ENCODE measurements at places on chromosomes 7 and 10. TPM values are rescaled to one million over a fixed set of nuclear protein-coding genes. Genes with fewer than 3 reads are reported as not detected.

RET gene
- 7.9 TPM for total RNA-seq

MUC3A gene
- total RNA-seq = 0.49 TPM

CDHR1 gene
- 6.4 TPM for total RNA-seq

CCL24 gene
- not detected for total RNA-seq

PON3 gene
- 3.9 TPM for total RNA-seq

FKBP6 gene
- not detected for total RNA-seq

PPP1R3A gene
- not detected for total RNA-seq

DNA sequence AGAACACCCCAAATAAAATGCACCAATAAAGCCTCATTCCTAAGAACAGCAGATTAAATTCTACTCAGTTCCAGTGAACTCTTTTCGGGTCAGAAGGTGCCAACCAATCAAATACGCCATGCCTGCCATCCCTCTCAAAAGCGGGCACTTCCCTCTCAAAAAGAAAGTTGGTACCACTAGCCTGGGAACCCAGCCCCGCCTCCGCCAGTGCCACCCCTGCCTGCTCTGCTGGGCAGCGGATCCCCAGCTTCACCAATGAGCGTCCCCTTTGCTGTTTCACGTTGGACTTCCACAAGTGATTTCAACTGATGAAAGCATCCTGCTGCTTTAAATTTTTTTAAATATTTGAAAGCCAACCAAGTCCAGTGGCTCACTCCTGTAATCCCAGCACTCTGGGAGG, 33.2 kb upstream of the PROSER2 start:
- H3K4me1 ChIP-seq = no peaks in the 10 kb centered on the region
- no peaks in the 10 kb centered on the region for H3K27me3 ChIP-seq
- H3K27ac ChIP-seq = no peak overlapping the region
- H3K36me3 ChIP-seq = no peaks in the 10 kb centered on the region
- H3K4me3 ChIP-seq = no peak overlapping the region

- H3K4me1 ChIP-seq = peaks cover 23% of the 10 kb centered on the region
- no peak for DNase-seq
- peak overlapping the region; percentile 85 for H3K4me3 ChIP-seq
- H3K27me3 ChIP-seq = no peaks in the 10 kb centered on the region
- H3K36me3 ChIP-seq = no peaks in the 10 kb centered on the region
These were observed 846 bp downstream of the DNAJC1 start for GRCh38 chr10:22002591-22003176.

- DNase-seq = no peak
- H3K4me3 ChIP-seq = no peak overlapping the region
- H3K36me3 ChIP-seq = no peaks in the 10 kb centered on the region
These were observed 48.2 kb downstream of the SMURF1 start for GRCh38 chr7:99095698-99096097.

- no peak overlapping the region for H3K4me3 ChIP-seq
- H3K36me3 ChIP-seq = no peaks in the 10 kb centered on the region
- H3K4me1 ChIP-seq = no peaks in the 10 kb centered on the region
- no peak overlapping the region for H3K27ac ChIP-seq
These were observed 64.4 kb upstream of the RSBN1L start for GRCh38 chr7:77631820-77632219.

GRCh38 chr10:112605063-112605462, 158.0 kb downstream of the VTI1A start:
- no peaks in the 10 kb centered on the region for H3K36me3 ChIP-seq
- DNase-seq = no peak
- no peak overlapping the region for H3K27ac ChIP-seq
- H3K27me3 ChIP-seq = no peaks in the 10 kb centered on the region
- no peaks in the 10 kb centered on the region for H3K4me1 ChIP-seq

GRCh38 chr10:110175406-110175805, 32.0 kb upstream of the MXI1 start:
- peak; percentile 52 for DNase-seq
- H3K27me3 ChIP-seq = no peaks in the 10 kb centered on the region
- H3K4me3 ChIP-seq = no peak overlapping the region
- H3K27ac ChIP-seq = no peak overlapping the region

GRCh38 chr10:73772281-73773151, 9.3 kb upstream of the CHCHD1 start:
- no peaks in the 10 kb centered on the region for H3K36me3 ChIP-seq
- H3K27ac ChIP-seq = peak overlapping the region; percentile 95
- H3K4me3 ChIP-seq = peak overlapping the region; percentile 79
- no peaks in the 10 kb centered on the region for H3K27me3 ChIP-seq

DNA sequence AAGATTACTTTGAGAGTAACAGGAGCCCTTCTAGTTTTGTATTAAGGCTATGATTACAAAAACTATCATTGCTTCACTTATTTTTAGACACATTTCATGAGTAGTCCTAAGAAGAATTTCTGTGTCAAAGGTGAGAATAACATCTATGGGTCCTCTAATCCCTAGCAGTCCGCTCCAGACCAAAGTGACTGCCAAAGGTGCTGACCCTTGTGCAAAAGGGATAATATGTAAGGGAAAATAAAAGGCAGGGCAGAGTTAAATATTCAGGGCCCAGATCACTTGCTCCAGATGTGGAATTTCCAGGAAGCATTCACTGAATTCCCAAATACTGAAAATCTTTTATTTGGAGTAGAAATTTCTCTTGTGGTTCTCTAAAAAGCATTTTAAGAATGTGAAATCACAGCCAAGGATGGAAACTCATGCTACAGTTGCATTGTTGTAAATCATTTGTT, 29.3 kb downstream of the RHOBTB1 start:
- no peaks in the 10 kb centered on the region for H3K27me3 ChIP-seq
- H3K4me3 ChIP-seq = no peak overlapping the region
- no peaks in the 10 kb centered on the region for H3K36me3 ChIP-seq
- DNase-seq = no peak
- peaks cover 10% of the 10 kb centered on the region for H3K4me1 ChIP-seq

DNA sequence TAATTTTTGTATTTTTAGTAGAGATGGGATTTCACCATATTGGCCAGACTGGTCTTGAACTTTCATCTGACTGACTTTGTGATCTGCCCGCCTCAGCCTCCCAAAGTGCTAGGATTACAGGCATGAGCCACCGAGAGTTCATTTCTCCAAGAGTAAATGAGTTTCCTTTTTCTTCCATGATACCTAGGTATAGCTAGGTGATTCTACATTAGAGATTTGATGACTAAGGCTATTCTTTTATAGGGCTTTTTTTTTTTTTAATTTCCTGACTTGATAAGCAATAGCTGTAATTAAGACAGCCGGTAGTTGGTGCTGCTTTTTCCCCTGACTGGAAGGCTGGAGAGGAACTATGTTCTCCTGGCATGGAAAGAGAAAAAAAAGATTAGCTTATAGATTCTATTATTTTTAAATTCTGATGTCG, 3.3 kb downstream of the PTPN12 start:
- no peak overlapping the region for H3K27ac ChIP-seq
- H3K27me3 ChIP-seq = no peaks in the 10 kb centered on the region
- no peak overlapping the region for H3K4me3 ChIP-seq
- no peak for DNase-seq
- H3K4me1 ChIP-seq = peaks cover 59% of the 10 kb centered on the region

DNA sequence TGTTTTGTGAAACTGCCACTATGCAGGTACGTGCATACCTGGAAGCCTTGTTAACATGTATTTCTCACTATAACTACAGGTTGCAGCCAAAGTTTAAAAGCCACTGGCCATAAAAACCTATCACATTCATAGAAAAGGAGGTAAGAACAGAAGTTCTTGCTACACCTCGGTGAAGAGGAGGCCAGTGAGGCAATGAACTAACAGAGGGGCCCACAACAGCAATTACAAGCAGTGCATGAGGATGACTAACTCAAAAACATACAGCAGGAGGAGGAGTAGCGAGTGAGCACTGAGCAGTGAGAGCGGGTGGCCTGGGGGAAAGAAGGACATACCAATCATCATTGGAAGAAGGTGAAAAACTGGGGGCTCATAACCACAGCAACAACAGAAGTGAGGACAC, 51.6 kb downstream of the NUDCD3 start:
- no peaks in the 10 kb centered on the region for H3K27me3 ChIP-seq
- no peaks in the 10 kb centered on the region for H3K36me3 ChIP-seq
- peaks cover 8% of the 10 kb centered on the region for H3K4me1 ChIP-seq
- H3K4me3 ChIP-seq = no peak overlapping the region

- no peak overlapping the region for H3K4me3 ChIP-seq
- H3K27me3 ChIP-seq = no peaks in the 10 kb centered on the region
- no peak overlapping the region for H3K27ac ChIP-seq
- no peaks in the 10 kb centered on the region for H3K36me3 ChIP-seq
- peaks cover 22% of the 10 kb centered on the region for H3K4me1 ChIP-seq
These were observed 240.8 kb downstream of the ELFN1 start for GRCh38 chr7:1910827-1911226.

GRCh38 chr7:124813994-124814798, 48.6 kb upstream of the GPR37 start:
- no peaks in the 10 kb centered on the region for H3K36me3 ChIP-seq
- no peaks in the 10 kb centered on the region for H3K27me3 ChIP-seq
- no peak overlapping the region for H3K27ac ChIP-seq
- no peak for DNase-seq
- H3K4me1 ChIP-seq = no peaks in the 10 kb centered on the region

DNA sequence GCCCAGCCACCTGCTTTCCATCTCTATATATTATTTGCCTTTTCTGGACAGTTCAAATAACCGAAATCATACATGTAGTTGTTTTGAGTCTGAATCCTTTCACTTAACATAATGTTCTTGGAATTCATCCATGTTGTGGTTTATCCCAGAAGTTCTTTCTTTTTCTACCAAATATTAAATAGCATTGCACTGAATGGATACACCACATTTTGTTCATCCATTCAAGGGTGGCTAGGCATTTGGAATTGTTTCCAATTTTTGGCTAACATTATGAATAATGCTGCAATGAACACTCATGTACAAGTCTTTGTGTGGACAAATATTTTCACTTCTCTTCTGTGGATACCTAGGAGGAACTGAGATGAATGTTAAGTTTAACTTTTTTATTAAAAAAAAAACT, 18.0 kb downstream of the DNAJC1 start:
- H3K36me3 ChIP-seq = no peaks in the 10 kb centered on the region
- H3K27me3 ChIP-seq = no peaks in the 10 kb centered on the region
- H3K4me1 ChIP-seq = no peaks in the 10 kb centered on the region
- DNase-seq = no peak
- no peak overlapping the region for H3K4me3 ChIP-seq

- no peak overlapping the region for H3K27ac ChIP-seq
- H3K4me1 ChIP-seq = peaks cover 43% of the 10 kb centered on the region
- no peak for DNase-seq
- H3K4me3 ChIP-seq = no peak overlapping the region
These were observed 244.7 kb downstream of the ELFN1 start for GRCh38 chr7:1914743-1915142.

DNA sequence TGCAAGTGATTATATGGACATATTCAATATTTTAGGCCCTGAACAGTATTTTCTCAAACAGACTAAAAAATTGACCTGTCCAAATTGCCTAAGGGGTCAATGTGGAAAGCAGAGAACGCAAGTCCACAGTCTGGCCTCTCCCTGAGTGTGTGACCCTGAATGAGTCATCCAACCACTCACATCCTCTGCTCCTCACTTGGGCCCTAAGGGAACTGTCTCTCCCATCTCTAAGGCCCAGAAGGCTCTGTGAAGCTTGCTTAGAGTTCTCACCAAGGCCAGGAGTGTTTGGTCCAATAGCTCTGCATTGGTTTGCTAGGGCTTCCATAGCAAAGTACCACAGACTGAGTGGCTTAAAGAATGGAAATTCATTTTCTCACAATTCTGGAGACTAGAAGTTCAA, 155.1 kb downstream of the LSM5 start:
- H3K4me1 ChIP-seq = no peaks in the 10 kb centered on the region
- no peak overlapping the region for H3K27ac ChIP-seq
- no peaks in the 10 kb centered on the region for H3K27me3 ChIP-seq

DNA sequence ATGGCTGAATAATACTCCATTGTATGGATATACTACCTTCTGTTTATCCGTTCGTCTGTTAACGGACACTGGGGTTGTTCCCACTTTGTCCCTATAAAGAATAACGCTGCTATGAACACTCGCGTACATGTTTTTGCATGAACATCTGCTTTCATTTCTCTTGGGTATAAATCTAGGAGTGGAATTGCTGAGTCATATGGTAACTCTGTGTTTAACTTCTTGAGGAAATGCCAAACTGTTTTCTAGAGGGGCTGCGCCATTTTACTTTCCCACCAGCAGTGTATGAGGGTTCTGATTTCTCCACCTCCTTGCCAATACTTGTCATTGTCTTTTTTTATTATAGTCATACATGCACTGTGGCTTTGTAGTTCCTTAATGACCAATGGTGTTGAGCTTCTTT, 20.6 kb upstream of the RASSF4 start:
- H3K27ac ChIP-seq = no peak overlapping the region
- H3K4me3 ChIP-seq = no peak overlapping the region
- no peak for DNase-seq

Data from vagina (tissue), 2 donors.